ENCODE measurements at places on chromosomes 5 and 9.
A peak's percentile ranks its signal among the peaks of the same experiment; 100 is the strongest.

DNA sequence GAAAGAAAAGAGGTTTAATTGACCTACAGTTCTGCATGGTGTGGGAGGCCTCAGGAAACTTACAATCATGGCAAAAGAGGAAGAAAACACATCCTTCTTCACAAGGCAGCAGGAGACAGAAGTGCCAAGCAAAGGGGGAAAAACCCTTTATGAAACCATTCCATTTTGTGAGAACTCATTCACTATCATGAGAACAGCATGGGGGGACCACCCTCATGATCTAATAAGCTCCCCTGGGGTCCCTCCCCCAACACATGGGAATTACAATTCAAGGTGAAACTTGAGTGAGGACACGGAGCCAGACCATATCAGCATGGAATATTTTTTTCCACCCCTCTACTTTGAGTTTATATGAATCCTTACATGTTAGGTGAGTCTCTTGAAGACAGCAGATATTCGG lies 173.7 kb downstream of the PHF2 start:
- no peak for DNase-seq
- no peaks in the 10 kb centered on the region for H3K4me1 ChIP-seq
- H3K36me3 ChIP-seq = no peaks in the 10 kb centered on the region
- no peak overlapping the region for H3K27ac ChIP-seq

- no peak overlapping the region for H3K27ac ChIP-seq
- no peak overlapping the region for H3K4me3 ChIP-seq
- DNase-seq = no peak
- no peaks in the 10 kb centered on the region for H3K4me1 ChIP-seq
Measured at GRCh38 chr5:154923441-154924430, 14.3 kb downstream of the GEMIN5 start.

GRCh38 chr5:142977363-142978051 lies 207.3 kb downstream of the ARHGAP26 start:
- no peak for DNase-seq
- no peaks in the 10 kb centered on the region for H3K36me3 ChIP-seq
- peak overlapping the region; percentile 56 for H3K27ac ChIP-seq
- H3K4me3 ChIP-seq = no peak overlapping the region
- H3K4me1 ChIP-seq = peaks cover 56% of the 10 kb centered on the region

DNA sequence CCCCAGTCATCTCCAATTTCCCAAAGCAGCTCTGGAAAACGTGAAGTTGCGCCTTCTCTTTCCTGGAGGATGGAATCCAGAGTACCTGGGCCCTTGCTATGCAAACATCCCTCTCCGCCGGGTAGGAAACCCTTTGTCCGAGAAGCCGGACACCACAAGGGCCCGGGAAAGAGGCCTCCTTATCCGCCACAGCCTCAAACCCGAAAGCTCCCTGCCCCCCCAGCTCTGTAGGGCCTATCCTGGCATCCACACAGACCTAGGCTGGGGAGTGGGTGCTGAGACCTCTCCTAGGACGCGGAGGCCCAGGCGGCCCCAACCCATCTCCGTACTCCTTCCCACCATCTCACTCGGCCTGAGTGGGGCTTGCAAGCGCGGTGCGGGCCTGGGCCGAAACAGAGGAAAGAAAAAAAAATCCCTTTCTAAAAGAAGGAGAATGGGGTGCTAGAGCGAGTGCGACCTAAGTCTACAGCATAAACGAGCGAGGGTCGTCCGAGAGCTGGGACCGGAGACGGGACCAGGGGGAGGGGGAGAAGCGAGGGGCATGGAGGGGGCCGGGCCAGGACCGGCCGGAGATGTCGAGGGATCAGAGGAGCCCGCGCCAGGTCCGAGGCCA lies 624 bp downstream of the FBXW11 start:
- DNase-seq = no peak
- H3K36me3 ChIP-seq = no peaks in the 10 kb centered on the region
- peaks cover 36% of the 10 kb centered on the region for H3K4me1 ChIP-seq
- peak overlapping the region; percentile 97 for H3K27ac ChIP-seq

GRCh38 chr5:142841511-142842265 lies 71.5 kb downstream of the ARHGAP26 start:
- no peaks in the 10 kb centered on the region for H3K36me3 ChIP-seq
- H3K4me3 ChIP-seq = no peak overlapping the region
- no peak overlapping the region for H3K27ac ChIP-seq

DNA sequence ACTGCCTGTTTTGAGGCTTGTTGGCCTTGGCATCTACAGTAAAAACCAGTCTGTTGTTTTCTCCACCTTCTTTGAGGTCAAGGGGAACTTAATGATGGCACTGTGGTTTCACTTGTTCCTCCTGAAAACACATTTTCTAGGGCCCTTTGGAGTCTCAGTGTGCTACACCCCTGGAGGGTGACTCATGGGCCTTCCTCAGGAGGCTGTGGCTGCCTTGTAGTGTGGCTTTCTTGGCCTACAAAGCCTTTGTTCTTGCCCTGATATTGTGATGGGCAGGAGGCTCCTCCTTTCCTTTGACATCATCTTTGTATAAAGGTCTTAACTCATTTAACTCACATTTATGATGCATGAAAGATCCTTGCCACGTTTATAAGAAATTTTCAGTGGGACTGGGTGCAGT lies 56.3 kb upstream of the GPBP1 start:
- no peak overlapping the region for H3K4me3 ChIP-seq
- no peaks in the 10 kb centered on the region for H3K4me1 ChIP-seq
- no peaks in the 10 kb centered on the region for H3K27me3 ChIP-seq
- no peak for DNase-seq
- H3K36me3 ChIP-seq = no peaks in the 10 kb centered on the region

- H3K27ac ChIP-seq = no peak overlapping the region
- DNase-seq = no peak
- H3K4me1 ChIP-seq = no peaks in the 10 kb centered on the region
- H3K4me3 ChIP-seq = no peak overlapping the region
- H3K36me3 ChIP-seq = no peaks in the 10 kb centered on the region
Measured at GRCh38 chr5:22998774-22999173, 145.6 kb upstream of the CDH12 start.

DNA sequence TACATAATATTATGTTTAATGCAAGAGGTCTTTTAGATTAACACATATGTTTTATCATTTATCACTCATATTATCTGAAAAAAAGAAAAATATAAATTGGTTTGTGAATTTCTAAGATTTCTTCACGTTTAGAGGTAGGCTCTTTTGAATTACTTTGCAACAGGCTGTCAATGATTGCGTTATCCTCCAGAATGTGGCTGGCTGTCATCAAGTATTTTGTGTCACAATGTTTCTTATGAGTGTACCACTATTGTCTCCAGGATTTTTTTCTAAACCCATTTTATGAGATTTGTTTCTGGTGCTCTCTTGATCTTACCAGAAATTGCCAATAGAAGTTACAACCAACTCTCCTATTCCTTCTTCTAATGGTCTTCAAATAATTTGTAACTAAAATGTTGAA lies 307.9 kb downstream of the DMAC1 start:
- H3K27ac ChIP-seq = no peak overlapping the region
- no peaks in the 10 kb centered on the region for H3K36me3 ChIP-seq
- H3K4me3 ChIP-seq = no peak overlapping the region
- H3K4me1 ChIP-seq = no peaks in the 10 kb centered on the region
- DNase-seq = no peak
- no peaks in the 10 kb centered on the region for H3K27me3 ChIP-seq

Data from HCT116 (cell line).